ENCODE measurements at places on chromosomes 13 and 19.

- DNase-seq, result no peak
Measured at GRCh38 chr13:60755380-60756163, 358.6 kb downstream of the TDRD3 start.

- no peak for DNase-seq
Measured at GRCh38 chr19:5085566-5085965, 116.7 kb downstream of the KDM4B start.

DNA sequence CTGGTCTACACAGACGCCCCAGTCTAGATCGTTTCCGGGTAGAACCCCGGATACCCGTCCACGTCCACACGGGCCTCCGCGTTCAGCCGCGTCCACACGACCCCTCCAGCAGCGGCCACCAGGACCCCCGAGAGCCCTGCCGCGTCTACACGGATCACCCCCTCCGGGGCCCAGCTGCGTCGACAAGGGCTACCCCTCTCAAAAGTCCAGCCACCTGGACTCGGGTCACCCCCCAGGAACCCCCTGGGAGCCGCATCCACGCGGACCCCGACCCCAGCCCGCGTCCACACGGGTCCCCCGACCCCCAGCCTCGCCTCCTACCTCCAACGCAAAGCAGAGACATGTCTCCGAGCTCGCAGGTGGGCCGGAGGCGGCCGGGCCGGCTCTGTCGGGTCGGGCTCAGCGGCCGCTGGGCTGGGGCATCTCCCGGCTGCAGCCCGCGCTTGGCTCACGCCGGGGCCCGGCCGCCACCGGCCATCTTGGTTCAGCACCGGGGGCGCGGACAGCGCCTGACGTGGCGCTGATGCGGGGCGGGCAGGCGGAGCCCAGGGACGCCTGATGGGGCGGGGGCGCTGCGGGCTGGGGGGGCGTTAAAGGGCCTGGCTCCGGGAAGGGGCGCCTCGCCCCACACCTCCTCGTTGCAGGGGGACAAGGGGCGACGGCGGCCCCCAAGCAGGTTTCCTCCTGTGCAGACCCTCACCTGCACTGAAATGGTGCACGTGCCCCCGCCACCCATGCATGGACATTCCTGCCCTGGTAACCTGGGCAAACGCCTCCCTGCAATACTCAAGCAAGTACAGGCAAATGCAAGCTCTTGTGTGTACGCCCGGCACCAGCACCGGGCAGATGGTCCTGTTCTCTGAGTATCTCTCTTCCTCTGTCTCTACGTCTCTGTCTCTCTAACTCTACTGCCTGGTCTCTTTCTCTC lies at the start of gene UNC13A:
UNC13A (minus strand) TSS at position 498 of the 928 bp plus-strand sequence; CDS start at position 343, 155 bp downstream.
- DNase-seq, result peak; percentile 71

- peak; percentile 20 for DNase-seq
Measured at GRCh38 chr19:35208121-35208520, 20.4 kb downstream of the FAM187B start.

DNA sequence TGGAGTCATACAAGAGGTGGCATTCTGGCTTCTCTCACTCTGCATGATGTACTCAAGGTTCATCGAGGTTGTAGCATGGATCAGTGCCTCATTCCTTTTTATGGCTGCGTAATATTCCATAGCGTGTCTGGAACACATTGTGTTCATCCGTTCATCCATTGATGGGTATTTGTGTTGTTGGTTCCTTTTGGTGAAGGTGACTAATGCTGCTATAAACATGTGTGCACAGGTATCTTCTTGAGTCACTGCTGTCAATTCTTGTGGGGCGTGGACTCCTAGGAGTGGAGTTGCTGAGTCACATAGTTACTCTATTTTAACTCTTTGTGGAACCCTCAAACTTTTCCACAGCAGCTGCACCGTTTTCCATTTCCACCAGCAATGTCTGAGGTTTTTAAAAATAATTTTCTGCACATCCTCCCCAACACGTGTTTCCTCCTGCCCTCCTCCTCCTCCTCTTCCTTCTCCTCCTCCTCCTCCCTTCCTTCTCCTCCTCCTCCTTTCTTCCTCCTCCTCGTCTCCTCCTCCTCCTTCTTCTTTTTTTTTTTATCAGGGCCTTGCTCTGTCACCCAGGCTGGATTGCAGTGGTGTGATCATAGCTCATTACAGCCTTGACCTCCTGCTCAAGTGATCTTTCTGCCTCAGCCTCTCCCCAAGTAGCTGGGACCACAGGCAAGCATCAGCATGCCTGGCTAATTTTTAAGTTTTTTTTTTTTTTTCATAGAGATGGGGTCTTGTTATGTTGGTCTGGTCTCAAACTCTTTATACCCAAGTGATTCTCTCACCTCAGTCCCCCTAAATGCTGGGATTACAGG lies 2.0 kb upstream of the TMEM221 start:
- peak; percentile 59 for DNase-seq

DNA sequence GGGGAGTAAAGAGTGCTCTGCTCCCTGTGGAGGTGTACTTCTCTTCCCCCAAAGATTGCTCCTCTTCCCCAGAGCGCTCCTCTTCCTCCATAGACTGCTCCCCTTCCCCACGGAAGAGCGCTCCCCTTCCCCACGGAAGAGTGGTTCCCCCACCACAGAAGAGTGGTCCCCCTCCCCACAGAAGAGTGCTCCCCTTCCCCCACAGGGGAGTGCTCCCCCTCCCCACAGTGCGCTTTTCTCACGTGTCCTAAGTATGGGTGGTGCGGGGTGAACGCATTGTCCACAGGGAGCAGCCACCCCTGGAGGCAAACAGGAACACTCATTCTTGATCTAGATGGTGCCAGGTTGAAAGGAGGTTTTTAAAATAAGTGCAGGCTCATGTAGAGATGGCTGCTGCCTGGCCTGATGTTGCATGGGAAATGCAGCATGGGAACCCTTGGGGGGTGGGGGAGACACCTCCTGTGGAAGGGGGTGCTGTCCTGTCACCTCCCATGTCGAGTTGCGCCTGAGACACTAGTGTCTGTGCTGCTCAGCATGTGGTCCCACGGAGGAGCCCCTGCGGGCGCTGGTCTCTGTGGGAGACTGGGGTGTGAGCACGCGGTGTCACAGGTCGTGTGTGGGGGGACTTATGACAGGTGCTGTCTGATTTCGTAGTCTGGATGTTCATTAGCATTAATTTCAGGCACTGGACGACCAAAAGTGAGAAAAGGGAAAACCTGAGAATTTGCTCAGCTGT lies 52.2 kb downstream of the ATP11A start:
- no peak for DNase-seq

- no peak for DNase-seq
Measured at GRCh38 chr19:57434386-57435061, 601 bp upstream of the ZNF749 start.

- DNase-seq, result no peak
Measured at GRCh38 chr19:45154064-45154827, 6.5 kb downstream of the NKPD1 start.

DNA sequence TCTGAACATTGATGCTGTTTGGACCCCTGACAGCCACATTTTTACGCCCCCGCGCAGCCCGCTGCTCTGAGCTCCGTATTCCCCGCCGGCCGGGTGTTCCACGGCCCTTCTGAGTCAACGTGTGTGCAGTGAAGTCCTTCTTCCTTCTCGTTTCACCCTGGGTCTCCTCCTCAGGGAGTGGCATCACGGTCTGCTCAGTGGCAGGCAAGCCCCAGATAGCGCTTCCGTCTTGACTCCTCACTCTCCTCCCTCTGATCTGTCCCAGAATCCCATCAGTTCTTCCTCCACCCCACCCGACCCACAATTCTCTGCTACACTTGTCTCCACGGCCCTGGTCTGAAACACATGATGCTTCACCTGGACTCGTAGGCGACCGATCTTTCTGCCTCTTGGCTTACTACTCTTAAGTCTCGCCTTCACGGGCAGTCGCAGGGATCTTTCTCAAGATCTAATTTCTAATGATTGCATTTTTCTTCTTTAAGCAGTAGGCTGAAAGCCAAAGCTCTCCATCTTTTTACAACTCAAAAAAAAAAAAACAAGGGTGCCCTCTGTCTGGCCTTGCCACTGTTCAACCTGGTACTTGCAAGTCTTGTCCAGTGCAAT lies 33.9 kb downstream of the CCNE1 start:
- peak; percentile 59 for DNase-seq

DNA sequence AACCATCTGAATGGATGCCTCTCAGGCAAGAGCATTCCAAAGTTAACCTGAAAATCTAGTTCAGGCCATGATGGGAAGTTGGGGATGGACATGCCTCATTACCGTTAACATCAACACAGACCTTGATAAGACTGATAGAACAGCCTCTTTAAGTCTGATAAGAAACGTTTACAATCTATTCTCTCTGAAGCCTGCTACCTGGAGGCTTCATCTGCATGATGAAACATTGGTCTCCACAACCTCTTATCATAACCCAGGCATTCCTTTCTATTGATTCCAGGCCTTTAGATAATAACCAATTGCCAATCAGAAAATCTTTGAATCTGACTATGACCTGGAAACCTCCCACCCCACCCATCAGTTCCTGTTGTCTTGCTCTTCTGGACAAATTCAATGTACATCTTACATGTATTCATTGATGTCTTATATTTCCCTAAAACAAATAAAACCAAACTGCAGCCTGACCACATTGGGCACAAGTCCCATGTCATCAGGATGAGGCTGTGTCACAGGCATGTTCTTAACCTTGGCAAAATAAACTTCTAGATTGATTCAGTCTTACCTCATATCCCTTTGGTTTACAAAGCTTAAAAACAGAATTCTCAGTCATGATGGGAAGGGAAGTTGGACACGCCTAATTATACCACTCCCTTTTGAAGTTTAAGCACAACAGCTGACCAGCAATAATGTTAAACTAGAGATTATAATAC lies 843.8 kb upstream of the SPRY2 start:
- no peak for DNase-seq

Data from stimulated activated CD8-positive, alpha-beta memory T cell treated with anti-CD3 and anti-CD28 coated beads, Interleukin-4, amount 100 ng/mL, for 48 hours (primary cell).